ENCODE measurements at places on chromosomes 3 and 15.
A peak's percentile ranks its signal among the peaks of the same experiment; 100 is the strongest.

DNA sequence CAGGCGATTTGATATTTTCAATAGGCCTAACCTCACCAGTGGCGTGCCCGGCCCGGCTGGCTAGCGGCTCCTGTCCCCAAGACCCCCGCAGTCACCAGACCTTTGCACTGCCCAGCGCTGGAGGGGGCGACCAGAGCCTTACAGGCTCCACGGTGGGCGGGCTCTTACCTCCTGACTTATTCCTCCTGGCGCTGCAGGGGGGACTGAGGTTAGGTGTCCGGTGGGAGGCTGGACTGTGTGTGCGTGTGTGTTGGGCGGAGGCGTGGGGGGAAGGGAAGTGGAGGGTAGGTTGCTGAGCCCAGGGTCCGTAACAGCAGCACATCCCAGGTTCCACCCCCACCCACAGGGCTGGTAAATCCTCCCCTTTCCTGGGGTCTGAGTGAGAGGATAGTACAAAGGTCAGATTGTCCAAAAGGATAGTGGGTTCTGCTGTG, 27.5 kb upstream of the THRB start:
- DNase-seq: no peak

DNA sequence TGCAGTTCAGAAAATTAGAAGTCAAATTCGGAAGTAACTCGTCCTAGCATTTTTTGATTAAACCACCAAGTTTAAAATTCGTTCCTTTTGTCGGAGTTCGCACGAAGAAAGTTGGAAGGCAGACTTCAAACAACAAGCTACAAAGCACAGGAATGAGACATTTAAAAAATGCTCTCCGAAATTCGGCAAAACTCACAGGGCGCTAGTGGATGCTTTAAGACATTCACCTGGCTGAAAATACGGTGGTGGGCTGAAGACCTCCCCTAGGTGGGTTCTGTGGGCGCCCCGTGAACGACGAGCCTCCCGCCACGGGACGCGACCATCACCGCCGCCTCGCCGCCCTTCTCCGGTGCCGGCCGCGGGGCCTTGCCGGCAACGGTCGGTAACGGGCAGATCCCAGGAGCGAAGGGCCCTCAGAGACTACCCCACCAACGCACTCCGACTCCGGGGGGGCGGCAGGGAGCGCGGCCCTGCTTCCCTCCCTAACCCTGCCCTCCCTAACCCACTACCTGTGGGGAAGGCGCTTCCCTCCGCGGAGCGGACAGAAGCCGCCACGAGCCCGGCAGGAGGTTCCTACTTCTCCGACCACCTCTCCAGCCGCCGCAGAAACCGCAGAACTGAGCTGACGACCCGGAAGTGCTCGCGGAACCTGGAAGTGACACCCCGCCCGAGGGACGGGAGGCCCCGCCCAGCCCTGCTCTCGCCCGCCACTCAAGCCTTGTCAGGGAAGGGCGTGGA, at the start of gene GTF2A2:
TSS of gene GTF2A2 (minus strand) at position 619 of the 738 bp plus-strand sequence. CDS start 5,238 bp downstream, outside the sequence.
- peak; percentile 94 for DNase-seq

DNA sequence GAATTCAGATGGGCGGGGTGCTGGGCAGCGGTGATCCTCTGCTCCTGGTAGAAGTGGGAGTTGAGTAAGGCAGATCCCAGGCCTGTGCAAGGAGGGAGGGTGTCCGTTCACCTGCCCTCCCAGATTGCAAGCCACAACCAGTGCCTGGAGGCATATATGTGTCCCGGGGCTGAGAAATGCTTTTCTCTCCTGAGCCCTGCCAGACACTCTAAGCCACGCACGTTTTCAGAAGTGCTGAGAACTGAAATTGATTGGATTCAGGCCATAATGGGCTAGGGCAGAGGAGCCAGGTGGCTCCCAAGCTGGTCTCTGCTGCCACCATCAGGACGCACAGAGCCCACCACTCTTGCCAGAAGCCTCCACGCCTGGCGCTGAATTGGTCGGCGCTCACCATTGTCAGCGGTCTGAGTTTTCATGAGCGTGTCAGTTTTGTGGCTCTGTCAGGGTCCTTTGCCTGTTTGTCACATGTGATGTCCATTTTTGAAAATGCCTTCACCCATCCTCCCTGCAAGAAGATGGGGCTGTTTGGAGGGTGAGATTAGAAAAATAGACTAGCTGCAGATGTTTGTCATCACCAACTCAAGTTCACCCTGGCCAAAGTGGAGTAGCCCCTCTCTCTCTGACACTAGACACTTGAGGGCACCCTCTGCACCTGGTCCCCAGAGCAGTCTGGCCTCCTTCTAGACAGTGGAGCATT, 15.4 kb upstream of the BFSP2 start:
- DNase-seq: peak; percentile 75

- no peak for DNase-seq
Measured at GRCh38 chr3:177470197-177470941, 273.1 kb upstream of the TBL1XR1 start.

DNA sequence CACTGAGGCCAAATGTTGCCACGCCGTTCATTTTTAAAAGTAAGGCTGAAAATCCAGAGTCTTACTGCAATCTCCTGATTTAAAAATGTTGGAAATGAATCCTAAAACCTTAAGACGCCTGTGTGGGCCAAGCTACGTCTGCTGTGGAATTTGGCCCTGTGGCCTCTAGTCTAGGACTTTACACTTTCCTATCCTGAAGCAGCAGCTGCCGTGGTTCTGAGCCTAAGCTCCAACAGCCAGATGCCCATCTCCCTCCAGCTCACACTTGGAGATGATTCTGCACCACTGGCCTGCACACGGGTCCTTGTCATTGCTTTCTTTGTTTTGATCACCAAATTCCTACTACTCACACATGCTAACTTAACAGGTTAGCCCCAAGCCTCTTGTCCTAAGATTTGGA, 286.4 kb upstream of the LYSMD4 start:
- DNase-seq: no peak

Measured in dermis microvascular lymphatic vessel endothelial cell (primary cell).